ENCODE measurements at places on chromosomes 3 and 15.

- no peak for DNase-seq
Observed at GRCh38 chr3:154421083-154421482, 8.9 kb downstream of the GPR149 start.

DNA sequence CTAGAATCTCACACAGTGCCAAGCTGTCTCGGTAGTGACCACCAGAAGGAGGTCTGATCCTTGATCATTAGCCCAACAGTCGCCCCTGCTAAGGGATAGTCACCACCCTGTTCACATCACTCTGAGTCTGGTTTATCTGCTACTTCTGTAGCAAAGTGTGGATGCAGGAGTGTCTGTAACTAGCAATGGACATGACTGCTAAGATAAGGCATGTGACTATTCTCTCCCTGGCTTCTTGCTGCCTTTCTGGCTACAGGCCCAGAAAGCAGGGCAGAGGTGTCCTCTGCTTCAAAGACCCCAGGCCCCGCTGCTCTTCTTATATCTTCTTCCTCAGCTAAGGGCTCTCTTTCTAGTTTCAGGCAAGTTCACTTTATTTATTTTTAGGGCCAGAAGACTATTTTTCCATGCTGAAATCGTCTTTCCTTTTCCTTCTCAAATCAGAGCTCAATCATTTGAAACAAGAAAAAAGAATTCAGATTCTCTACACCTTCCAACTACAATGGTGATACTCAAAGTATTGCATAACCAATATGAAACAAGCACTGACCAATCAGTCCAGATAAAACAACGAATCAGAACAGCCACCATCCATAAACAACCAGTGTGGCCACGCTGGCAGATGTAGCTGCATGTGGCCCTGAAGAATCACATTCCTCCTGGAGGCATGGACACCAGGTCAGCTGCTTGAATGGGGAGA, 8.0 kb upstream of the KNG1 start:
- no peak for DNase-seq

DNA sequence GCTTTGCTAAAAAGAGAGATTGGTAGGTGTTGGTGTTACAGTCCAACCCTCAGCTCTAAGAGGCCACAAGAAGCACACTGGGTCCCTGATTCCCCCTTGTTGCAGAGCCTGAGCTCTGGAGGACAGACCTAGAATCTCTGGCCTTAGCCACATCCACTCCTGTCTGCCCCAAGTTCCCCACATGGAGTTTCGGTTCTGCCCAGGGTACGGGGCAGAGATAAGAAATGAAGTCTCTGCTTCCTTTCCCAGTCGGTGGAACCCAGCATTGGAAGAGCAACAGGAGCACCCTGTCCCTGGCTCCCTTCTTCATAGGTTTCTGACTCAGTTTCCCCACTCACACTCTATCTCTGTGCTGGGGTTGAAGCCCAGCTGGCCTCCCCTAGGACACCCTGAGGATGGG, 13.2 kb downstream of the PRR23E start:
- DNase-seq = no peak

DNA sequence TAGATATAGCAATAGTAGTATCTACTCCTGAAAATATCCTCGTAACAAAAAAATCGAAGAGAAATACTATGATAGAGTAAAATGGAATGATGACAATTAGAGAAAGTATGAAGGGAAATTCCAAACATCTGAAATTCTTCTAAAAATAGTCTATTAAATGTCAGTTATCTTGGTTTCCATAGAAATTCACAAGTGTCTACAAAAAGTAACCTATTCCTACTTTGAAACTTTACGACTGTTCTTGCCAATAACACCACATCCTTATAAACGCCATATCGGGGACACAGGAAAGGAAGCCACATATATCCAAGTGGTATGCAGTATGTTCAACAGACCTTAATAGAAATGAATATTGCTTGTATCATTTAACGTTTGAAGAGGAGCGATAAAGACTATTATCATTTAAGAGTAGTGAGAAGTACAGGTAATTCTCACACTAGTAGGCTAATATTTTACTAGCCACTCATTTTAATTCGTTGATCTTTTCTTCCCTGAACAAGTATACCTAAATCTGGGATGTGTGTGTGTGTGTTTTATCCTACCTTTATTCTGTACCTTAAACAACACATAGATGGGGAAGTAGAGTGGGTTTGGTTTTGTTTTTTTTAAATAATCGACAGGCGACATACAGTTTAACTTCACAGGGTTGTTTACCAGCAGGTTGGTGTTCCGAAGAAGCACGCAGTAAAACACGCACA, 1.2 kb downstream of the GPR176 start:
- DNase-seq = no peak

DNA sequence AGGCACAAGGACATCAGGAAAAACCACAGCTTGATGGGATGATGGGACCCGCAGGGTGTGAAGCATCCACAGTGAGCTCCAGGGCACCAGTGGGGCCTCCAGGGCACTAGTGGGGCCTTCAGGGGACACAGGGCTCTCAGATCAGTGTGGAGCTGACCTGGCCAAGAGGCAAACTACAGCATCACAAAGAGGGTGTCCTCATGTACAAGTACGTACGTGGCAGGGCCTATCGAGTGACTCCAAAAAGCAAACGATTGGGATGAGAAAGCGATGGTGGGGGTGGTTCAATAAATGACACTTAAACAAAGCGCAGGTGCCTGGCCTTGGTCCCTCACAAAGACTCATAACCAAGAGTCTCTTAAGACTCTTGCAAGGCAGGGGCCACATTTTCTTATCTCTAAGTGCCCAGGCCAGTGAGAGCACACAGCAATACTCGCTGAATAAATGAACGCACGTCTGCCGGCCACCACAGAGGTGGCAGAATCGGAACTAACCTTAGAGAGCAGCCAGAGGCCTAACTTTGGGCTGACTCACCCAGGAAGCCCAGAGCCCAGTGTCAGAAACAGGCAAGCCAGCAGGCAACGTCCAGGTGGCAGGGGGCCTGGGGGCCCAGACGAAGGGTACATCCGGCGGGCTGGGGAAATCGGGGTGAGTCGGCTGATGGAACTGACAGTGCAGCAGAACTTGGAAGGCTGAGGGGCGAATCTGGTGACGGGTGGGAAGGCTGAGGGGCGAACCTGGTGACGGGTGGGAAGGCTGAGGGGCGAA, 8.7 kb downstream of the PCSK6 start:
- DNase-seq = no peak

DNA sequence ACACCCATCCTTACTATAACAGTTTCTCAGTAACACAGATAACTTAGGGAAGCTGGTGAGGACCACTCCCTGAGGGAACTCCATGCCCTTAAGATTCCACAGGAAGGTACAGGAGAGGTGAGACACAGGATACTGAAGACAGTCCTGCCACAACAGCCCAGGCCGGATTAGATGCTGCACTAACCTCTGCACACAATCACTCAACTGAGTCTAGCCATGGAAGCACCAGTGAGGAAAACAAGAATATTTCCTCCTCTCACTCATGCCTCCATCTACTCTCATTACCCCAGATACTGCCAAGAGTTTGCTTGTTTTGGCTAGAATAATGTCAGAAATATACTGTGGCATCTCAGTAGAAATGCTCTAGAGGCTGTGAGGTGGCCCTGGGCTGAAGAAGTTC, 3.7 kb downstream of the ANO10 start:
- DNase-seq = no peak

- DNase-seq = no peak
Observed at GRCh38 chr3:87727783-87728182, 331.0 kb downstream of the CGGBP1 start.

GRCh38 chr15:43168192-43169107, 16.8 kb upstream of the CCNDBP1 start:
- no peak for DNase-seq
